ENCODE measurements at places on chromosomes 1 and 21. TPM values are rescaled to one million over a fixed set of nuclear protein-coding genes. Genes with fewer than 3 reads are reported as not detected.

The KCNN3 gene
- total RNA-seq, result 0.04 TPM

DNA sequence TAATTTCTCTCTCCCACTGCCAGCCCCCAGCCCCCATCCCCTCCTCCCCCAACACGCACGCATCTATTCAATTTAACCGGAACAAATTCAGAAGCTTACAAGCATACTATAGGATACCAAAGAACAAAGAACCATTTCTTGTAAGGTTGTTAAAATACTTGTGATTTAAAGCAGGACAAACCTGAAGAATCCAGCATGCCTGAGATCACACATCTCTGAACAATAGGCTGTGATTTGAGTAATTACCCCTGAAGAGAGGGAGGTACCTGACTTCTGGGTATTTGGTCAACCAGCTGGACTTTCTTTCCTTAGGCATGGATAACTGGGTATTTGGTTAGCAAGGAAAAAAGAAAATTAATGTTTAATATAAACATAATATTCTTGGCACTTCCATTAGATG lies 105.1 kb downstream of the NMNAT2 start:
- H3K36me3 ChIP-seq, result no peaks in the 10 kb centered on the region
- DNase-seq, result no peak

DNA sequence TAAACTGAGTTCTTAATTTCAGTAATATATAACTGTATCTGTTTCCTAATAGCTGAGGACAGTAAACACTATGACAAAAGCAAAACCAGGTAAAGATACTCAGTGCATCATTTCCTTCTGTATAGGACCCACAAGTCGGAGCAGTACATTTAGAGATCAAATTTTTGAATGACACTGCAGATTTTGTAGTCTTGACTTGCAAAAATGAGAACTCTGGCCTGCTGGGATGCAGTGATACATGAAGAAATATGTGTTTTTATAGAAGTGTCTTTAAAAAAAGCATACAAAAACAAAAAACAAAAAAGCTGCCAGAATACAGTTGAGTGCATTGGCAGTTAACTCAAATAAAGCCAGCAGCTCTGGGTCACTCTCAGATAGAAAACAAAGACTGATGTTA lies 19.0 kb downstream of the GART start:
- no peaks in the 10 kb centered on the region for H3K4me1 ChIP-seq
- no peak for DNase-seq
- no peak overlapping the region for H3K4me3 ChIP-seq

GRCh38 chr1:47351305-47351704 lies 17.7 kb downstream of the CMPK1 start:
- DNase-seq, result no peak
- no peaks in the 10 kb centered on the region for H3K27me3 ChIP-seq
- peaks cover 26% of the 10 kb centered on the region for H3K36me3 ChIP-seq
- H3K27ac ChIP-seq, result peak overlapping the region; percentile 83

DNA sequence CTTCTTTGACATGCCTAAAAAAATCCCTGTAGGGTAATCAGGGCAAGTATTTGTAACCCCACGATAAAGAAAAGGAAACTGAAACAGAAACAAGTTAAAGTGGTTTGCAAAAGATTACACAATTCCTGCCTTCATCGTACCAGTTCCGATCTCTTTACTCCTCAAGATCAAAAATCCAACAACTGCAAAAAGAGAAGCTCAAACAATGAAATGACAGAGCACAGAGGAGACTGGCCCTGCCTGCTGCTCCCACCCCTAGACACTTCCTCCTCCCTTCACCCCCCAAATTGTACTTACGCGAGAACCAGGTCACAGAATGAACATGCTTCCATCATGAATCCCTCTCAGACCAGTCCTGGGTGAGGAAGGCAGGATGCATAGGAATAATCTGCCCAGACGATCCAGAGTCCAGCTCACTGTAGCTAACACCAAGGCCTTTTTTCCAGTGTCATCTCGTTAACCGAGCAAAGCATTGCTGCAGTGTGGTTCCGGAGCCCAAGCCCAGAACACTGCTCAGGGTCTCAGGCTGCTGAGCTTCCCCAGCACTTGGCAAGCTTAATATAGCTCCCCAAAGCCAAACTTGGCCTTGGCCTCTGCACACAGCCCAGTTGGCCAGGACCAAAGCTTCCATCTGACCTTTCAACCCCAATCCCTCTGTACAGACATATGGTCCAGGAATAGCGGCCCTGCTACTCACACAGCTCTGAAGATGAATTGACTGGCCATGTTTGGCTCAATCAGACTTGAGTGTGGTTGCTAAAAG lies 20.3 kb downstream of the RXRG start:
- peak overlapping the region; percentile 61 for H3K27ac ChIP-seq
- no peaks in the 10 kb centered on the region for H3K36me3 ChIP-seq
- H3K27me3 ChIP-seq, result no peaks in the 10 kb centered on the region

DNA sequence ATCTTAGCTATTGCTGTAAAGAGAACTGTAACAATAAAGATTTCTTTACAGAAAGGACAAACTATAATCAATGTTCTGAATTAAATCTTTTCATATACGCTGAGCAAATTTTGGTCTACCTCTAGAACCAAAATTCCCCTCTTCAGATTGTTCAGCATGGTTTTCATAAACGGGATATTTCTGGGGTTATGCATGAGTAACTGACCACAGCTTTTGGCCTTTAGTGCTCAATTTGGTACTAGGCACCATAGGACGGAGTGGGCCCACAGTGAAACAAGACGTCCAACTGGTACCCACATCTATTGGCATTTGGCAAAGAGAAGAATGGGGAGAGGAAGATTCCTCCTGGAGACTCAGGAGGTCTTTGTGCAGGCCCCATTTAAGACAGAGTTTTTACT lies 184.5 kb downstream of the TGFBR3 start:
- no peak overlapping the region for H3K4me3 ChIP-seq
- H3K27ac ChIP-seq, result no peak overlapping the region
- no peaks in the 10 kb centered on the region for H3K27me3 ChIP-seq
- peaks cover 21% of the 10 kb centered on the region for H3K4me1 ChIP-seq

- H3K27ac ChIP-seq, result no peak overlapping the region
- H3K4me3 ChIP-seq, result no peak overlapping the region
- no peak for DNase-seq
- no peaks in the 10 kb centered on the region for H3K27me3 ChIP-seq
- peaks cover 4% of the 10 kb centered on the region for H3K4me1 ChIP-seq
- peaks cover 36% of the 10 kb centered on the region for H3K36me3 ChIP-seq
Measured at GRCh38 chr1:67005068-67005467, 48.9 kb downstream of the SLC35D1 start.

DNA sequence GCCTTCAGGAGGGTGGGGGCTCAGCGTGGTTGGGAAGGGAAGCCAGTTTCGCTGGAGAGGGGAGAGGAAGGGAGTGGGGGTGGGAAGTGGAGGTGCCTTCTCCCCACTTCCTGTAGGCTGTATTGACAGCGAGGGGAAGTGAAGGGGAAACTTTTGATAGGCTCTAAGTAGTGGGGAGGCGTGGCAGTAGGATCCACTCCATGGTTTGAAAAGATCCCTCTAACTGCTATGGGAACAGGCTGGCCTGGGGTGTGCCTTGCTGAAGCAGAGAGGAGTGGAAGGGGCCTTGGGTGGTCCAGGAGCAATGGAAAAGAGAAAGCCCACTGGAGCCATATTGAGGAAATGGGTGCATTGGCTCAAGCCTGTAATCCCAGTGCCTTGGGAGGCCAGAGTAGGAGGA lies 20.2 kb downstream of the C1orf115 start:
- no peak for DNase-seq
- H3K27me3 ChIP-seq, result peaks cover 1% of the 10 kb centered on the region
- H3K4me3 ChIP-seq, result no peak overlapping the region
- H3K4me1 ChIP-seq, result no peaks in the 10 kb centered on the region

GRCh38 chr1:207937204-207937603 lies 26.3 kb upstream of the CD34 start:
- peaks cover 13% of the 10 kb centered on the region for H3K27me3 ChIP-seq
- no peaks in the 10 kb centered on the region for H3K4me1 ChIP-seq
- no peak overlapping the region for H3K27ac ChIP-seq
- DNase-seq, result no peak
- H3K4me3 ChIP-seq, result no peak overlapping the region
- no peaks in the 10 kb centered on the region for H3K36me3 ChIP-seq

All from activated naive CD8-positive, alpha-beta T cell treated with anti-CD3 and anti-CD28 coated beads for 36 hours (primary cell).